ENCODE measurements at places on chromosomes 1 and 21.
A peak's percentile ranks its signal among the peaks of the same experiment; 100 is the strongest.

- peak; percentile 17 for DNase-seq
Measured at GRCh38 chr1:219189021-219189824, 15.5 kb downstream of the LYPLAL1 start.

GRCh38 chr1:8118031-8118451 lies 91.9 kb upstream of the ERRFI1 start:
- no peak for DNase-seq

- DNase-seq, result no peak
Measured at GRCh38 chr1:16145662-16146278, 10.1 kb downstream of the EPHA2 start.

- DNase-seq, result no peak
Measured at GRCh38 chr1:224472806-224473205, 38.2 kb upstream of the WDR26 start.

DNA sequence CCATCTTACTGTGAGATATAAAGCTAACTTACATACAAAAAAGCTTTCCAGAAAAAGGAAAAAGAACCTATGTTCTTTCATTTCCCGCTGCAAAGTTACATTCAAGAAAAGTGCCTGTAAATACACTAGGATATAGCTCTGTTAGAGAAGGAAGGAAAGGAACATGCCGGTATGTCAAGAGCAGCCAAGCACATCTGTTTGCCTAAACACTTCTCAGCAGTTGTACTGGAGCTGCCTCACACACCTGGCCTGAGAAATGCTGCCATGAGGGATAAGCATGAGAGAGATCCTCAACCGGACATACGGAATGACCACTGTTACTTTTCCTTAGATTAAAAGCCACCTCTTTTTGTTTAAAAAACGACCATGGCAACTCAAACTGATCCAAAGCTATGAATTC lies 189.7 kb downstream of the RERE start:
- DNase-seq, result no peak

DNA sequence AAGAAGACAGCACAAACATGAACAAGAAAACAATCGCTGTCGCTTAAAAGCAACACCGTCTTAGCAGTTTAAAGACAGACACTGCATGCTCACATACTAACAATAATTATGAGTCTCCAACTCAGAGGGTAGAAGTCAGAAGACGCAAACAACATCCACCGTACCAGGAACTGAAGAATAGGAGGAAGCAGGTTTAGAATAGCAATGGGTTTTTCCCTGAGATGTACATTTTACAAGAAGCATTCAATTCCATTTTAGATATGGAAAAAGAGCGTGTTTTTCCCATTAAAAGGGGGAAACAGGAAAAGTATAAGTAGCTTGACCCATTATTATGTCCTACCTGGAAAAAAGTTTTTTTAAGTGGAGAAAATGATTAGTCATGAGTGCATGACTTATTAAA lies 34.5 kb upstream of the KCNE1 start:
- peak; percentile 52 for DNase-seq

GRCh38 chr1:239049571-239049970 lies 336.8 kb upstream of the CHRM3 start:
- no peak for DNase-seq

GRCh38 chr1:175132436-175132835 lies 60.1 kb downstream of the KIAA0040 start:
- DNase-seq, result no peak

- no peak for DNase-seq
Measured at GRCh38 chr1:11886986-11887665, 28.4 kb upstream of the NPPB start.

DNA sequence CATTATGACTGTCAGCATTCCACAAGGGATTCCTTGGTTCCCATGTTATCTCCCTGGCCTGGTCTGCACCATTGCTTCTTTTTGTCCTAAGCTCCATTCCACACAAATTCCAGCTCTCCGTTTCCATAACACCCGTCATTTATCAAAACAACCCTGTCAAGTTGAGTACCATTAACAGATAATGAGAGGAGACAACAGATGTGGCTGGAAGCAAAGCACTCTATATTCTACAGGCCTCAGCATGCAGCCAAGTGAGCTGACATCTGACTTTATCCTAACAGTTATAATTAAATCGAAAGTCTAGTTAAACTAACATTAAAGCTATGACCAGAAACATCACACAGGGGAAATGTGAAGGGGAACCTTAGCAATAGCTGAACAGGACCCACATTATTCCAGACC lies 110.4 kb downstream of the RERE start:
- no peak for DNase-seq

DNA sequence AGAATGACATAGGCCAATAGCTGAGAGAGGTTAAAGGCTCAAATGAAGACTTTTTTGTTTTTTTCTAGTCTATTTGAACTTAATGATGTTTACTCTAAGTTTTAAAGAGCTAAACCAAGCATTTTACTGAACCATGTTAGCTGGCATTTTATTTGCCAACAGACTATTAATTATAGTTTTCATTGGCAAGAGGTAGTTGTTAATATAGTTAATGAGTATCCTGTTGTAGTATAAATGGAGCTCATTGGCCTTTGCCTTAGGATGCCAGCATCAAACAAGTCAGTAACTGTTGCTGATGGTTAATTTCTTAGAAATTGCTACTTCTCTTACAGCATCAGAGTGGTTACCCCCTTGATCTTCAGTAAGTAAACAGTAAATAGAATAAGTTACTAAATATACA lies 339.0 kb upstream of the B3GALT2 start:
- DNase-seq, result no peak

DNA sequence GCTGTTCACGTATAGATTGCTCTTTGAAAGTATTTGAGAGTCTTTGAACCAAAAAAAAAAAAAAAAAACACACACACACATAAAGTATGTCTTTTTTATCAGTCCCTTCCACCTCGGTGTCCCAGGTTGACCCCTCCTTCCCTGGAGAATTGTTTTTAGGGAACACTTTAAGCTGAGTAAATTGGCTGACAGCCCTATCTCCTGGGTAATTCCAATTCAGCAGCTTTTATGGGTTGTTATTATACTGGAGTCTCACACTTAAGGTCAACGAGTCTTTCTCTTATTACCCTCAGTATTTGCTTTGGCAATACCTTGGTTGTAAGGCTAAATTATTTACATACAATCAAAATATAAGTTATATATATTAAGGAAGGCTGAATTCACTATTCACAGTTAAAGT lies 69.4 kb downstream of the SLC30A10 start:
- DNase-seq, result no peak

GRCh38 chr1:53293123-53293522 lies 34.7 kb downstream of the LRP8 start:
- DNase-seq, result no peak

DNA sequence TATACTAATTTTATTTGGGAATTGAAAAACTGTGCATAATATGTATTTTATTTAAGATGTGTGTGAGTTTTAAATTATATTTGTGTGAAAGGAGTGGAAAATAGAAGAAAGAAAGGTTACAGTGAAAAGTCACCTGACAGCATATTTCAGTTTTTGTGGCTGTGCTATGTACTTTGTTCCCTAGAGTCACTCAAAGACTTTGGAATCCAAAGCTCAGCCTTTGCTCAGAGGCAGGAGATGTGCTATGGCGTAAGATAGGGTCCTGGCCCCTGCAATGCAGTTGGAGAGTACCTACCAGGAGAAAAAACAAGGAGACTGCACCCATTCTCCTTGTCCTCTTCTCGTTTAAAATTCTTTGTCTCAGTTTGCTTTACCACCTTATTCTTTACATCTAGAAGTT lies 2.9 kb downstream of the CCDC30 start:
- DNase-seq, result no peak

- DNase-seq, result no peak
Measured at GRCh38 chr1:61234587-61234919, 152.2 kb downstream of the NFIA start.

GRCh38 chr21:39373634-39374033 lies 24.7 kb upstream of the HMGN1 start:
- peak; percentile 40 for DNase-seq

- no peak for DNase-seq
Measured at GRCh38 chr21:44790368-44790767, 11.3 kb downstream of the UBE2G2 start.

- DNase-seq, result no peak
Measured at GRCh38 chr1:87392248-87393192, 63.8 kb downstream of the LMO4 start.

DNA sequence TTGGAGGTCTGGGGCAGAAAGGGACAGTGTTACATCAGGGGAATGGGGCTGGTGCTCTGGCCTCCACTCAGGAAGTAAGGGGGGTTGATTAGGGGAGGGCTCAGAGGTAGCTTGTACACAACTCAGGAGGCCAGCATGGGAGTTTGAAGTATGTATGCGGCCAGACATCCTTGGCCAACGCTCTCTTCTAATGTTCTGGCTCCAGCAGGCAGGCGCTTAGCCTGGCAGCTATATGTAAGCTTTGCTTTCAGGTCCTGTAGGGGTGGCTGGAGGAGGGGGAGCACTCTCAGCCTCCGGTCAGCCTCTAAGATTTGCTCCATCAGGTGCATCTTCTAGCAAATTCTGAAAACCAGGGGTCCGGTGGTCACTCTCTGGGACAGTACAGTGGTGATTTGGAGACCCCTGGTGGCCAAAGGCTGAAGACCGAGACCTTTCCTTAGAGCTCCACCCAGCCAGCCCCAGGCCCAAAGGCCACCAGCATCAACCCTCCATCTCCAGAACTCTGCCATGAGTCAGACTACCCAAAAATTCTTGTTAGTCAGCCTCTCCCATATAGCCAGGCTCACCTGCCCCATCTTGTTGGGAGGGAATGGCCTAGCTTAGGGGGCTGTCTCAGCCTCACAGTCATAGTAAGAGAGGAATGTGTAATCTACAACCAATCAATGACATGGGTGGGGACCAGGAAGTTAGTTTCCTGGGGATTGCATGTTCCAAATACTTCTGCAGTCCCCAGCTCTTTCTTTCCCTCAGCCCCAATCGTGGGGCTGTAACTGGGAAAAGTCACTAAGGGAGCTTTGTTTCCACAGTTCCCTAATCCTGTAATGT lies 9.7 kb upstream of the COL8A2 start:
- peak; percentile 47 for DNase-seq

DNA sequence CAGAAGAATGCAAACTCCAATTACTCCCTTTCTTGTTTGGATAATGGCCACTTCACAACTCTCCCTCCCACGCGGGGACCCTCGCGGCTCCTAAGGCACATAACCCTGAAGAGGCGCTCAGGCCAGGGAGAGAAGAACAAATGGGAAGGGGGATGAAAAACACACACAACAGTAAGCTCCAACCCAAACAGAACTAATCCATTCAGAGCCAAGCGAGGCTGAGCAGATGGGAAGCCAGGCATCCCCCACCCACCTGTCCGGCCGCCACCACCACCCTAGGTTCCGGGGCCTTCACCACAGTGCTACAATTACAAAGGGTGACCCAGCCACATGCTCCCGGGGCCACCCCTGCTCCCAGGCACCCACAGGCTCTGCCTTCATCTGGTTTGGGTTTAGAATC lies 101.5 kb downstream of the MRPL37 start:
- DNase-seq, result no peak

DNA sequence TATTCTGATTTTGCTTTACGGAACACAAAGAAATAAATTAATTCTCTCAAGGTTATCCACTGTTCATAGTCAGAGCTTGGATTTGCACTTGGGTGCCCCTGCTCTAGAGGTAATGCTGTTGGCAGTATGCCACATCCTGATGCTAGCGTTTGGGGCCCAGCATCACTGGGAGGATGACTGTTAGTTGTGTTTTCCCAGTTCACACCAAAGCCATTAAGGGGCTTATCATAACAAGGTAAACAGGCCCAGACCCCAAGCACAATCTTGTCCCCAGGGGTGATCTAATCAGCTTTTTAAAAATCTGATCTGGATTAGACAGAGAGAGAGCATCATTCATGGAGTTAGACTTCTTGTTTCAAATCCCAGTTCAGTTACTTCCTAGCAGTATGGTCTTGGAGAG lies 60.2 kb upstream of the PBX1 start:
- DNase-seq, result no peak

GRCh38 chr1:212968368-212968863 lies 18.1 kb downstream of the VASH2 start:
- no peak for DNase-seq

GRCh38 chr1:82042306-82043060 lies 241.7 kb downstream of the ADGRL2 start:
- DNase-seq, result no peak

GRCh38 chr1:197958438-197959305 lies 41.5 kb downstream of the LHX9 start:
- DNase-seq, result no peak

DNA sequence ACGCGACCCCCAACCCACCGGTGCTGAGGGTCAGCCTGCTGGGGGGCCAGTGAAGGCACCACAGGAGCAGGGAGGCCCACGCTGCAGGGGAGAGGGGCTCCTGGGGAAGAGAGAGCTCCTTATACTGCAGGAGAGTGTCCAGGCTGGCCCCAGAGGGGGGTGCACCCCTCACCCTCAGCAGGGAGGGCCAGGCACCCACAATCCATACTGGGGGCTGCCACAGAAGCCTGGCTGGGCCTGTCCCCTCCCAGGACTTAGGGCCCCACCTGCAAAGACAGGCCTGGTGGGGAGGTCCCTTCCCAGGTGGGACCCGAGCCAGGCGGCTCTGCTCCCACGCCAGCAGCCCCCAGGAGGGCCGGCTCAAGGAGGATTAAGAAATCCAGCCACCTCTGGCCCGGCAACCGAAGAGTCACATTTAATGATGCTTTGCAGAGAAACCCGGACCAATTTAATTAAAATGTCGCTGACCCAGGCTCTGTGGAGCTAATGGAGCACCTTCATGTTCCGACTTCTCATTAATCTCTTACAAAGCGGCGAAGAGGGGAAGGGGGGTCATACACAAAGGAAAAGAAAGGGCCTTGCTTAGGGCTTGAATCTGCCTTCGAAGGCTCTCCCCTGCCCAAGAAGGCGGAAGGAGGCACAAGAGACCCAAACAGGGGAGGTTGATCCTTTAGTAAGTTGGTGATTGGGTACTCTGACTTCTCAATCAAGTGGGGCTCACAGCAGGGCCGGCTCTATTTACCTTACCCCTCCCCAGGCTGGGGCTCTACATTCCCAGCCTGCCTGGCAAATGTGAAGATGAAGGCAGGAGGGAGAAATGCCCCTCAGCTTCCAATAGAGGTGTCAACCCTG lies 25.0 kb downstream of the WNT9A start:
- no peak for DNase-seq

GRCh38 chr1:170376801-170377385 lies 155.1 kb upstream of the GORAB start:
- DNase-seq, result no peak

GRCh38 chr1:6281511-6282402 lies 20.9 kb upstream of the GPR153 start:
- peak; percentile 59 for DNase-seq
